Activated CD8-positive, alpha-beta memory T cell treated with anti-CD3 and anti-CD28 coated beads, Interleukin-2, amount 50 U/mL, for 4 hours (primary cell): ENCODE measurements at places on chromosomes 5 and 9.

DNA sequence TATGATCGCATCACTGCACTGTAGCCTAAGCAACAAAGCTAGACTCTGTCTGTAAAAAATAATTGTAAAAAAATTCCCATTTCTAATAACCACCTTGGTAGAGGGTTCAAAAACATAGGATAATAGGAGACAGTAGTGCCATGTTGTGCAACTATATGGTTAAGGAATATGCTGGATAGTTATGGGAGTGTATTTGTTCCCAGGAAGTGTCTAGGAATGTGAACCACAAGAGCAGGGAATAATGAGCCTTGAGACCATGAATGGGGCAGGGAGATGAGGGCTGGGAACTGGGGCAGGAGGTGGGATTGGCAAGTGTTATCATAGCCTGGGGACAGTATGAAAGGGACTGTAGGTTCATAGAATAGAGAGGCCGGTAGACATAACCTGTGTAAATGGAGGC is 50.4 kb downstream of the RUSC2 start:
- no peak for DNase-seq

- no peak for DNase-seq
Measured at GRCh38 chr5:979100-979817, 29.3 kb upstream of the NKD2 start.

GRCh38 chr5:61450493-61451279 is 118.6 kb downstream of the ZSWIM6 start:
- no peak for DNase-seq

- DNase-seq, result no peak
Measured at GRCh38 chr9:116318468-116319374, 165.1 kb downstream of the PAPPA start.

- DNase-seq, result no peak
Measured at GRCh38 chr5:16013334-16014065, 166.1 kb downstream of the MARCHF11 start.

DNA sequence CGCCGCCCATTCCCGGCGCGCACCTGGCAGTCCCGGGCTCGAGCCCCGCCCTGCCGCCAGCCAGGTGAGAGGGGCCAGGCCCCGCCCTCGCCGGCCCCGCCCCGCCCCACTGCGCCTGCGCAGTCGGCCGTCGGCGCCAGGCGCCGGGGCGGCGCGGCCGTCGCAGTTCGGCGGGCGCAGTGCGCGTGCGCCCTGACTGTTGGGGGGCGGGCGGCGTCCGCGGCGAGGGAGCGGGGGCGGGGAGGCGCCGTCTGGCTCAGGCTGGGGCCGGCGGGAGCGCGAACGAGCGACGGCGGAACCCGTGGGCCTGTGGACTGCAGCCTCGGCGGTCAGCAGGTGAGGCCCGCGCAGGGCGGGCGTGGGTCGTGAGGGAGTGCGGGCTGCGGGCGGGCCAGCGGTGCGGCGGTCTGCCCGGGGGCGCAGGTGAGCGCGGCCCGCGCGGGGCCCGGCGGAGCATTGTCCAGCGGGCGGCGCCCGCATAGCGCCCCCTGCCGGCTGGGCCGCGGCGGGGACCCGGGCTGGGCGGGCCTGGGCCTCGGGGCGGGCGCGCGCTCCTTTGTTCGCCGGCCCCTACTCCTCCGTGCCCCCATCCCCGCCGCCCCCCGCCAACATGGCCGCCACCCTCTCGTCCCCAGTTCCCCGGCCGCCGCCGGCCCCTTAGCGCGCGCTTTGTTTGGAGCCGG is at the start of gene SPIN1:
Gene SPIN1, plus strand, starts transcription at position 242 of the 683 bp plus-strand sequence. CDS start 38,096 bp downstream, outside the sequence.
- peak; percentile 89 for DNase-seq

GRCh38 chr5:141039517-141039916 is 11.7 kb upstream of the PCDHB1 start:
- no peak for DNase-seq

GRCh38 chr5:40033009-40033408 is 608.2 kb upstream of the DAB2 start:
- DNase-seq, result no peak

DNA sequence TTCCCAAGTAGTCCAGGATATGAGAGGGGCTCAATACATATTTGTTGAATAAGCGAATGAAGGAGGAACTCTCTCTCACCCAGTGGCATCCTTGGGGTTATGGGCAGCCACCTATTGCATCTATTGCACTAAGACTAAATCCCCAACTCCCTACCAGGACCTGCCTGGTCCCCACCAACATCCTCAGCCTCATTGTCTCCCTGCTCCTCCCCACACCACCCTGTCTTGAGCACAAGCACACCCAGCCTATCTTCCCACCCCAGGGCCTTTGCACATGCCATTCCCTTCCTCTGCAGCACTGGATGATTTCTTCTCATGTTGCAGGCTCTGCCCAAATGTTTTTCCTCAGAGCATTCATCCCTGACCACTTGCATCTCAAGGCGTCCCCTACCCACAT is 133.8 kb downstream of the BARX1 start:
- DNase-seq, result no peak

GRCh38 chr9:86716326-86716922 is 230.9 kb downstream of the GAS1 start:
- no peak for DNase-seq

GRCh38 chr5:32909207-32909606 is 198.1 kb downstream of the NPR3 start:
- DNase-seq, result no peak

GRCh38 chr5:142115937-142116614 is 7.5 kb downstream of the NDFIP1 start:
- no peak for DNase-seq

DNA sequence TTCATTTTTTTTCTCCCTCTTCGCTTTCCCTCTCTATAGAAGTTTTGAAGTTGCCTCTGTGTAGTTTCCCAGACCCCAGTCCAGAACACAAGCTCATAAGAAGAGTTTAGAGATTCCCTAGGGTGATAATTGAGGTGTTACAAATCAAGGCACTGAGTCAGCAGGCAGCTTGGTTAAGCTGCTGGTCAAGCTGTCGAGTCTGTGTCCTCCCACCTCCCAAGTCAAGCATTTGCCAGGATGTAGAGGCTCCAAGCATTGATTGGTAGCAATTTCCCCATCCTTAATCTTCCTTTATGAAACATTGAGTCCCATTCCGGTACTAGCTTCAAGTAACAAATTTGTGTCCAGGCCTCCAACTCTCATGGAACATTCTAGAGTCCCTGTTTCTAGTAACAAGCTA is 47.5 kb upstream of the SLC1A1 start:
- DNase-seq, result no peak

GRCh38 chr5:172554562-172554961 is 86.5 kb upstream of the NEURL1B start:
- no peak for DNase-seq

DNA sequence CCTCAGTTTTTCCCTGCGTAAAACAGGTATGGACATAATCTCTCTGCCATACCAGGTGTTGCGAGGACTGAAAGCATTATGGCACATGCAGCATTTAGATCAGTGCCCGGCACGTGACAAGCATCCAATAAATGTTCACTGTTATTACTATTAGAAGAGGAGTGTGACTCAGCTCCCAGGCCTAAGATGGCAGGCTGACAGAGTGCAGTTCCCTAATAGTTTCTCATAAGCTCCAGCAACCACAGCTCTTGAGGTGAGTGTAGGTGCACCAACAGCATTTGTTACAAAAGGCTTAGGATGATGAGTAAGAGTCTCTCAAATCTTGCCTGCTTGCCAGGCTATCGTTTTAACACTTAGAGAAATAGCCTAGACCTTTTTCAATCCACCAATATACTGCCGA is 28.9 kb upstream of the GLIS3 start:
- no peak for DNase-seq

DNA sequence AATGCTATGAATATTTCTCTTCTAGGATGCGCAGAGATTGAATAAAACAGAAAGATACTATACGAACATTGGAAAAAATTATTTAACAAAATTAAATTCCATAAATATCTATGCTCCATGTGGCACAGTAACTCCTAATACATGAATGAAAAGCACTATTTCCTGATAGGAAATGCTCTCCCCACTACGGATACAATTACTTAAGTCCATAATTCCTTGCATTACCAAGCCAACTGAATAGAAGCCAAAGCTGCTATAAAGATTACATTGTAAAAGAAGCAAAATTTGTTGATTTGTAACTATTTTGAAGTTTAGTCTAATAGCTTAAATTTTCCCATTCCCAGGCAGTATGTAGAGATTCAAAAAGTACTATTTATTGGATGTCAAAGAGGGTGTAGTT is 61.8 kb upstream of the SNX2 start:
- DNase-seq, result no peak

GRCh38 chr5:147818290-147818689 is 13.2 kb downstream of the SPINK1 start:
- no peak for DNase-seq

DNA sequence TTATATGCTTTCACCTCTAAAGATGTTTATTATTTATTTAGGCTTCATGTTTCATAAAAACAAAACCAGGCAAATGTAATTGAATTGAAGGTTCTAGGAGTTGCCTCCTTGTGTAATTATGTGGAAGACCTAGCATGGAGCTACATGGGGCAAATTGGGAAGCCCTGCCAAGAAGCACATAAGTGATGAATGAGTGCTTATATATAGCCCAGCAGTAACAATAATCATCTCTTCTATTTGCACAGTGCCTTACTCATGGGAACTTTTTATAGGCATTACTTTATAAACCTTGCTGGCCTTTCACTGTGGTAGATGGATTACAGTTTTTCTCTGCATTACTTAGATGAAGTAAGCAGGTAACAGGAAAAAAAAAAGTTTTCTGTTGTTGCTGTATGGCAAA is 40.0 kb upstream of the GRAMD2B start:
- DNase-seq, result no peak

DNA sequence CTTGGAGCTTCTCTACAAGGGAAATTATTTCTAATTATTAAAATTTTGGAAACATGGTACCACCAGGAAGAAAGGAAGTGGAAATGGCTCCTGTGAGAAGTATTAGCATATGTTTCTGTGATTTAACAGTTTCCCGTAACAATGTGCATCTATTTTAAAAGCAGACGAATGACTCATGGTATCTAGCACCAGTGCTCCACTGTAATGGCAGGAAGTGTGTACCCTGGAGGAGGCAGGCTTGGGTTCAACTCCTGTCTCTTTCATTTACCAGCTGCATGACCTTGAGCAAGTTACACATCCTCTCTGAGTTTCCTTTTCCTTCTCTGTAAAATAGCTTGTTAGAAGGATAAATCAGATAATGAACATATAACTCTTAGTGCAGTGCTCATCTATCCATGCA is 41.0 kb upstream of the ANGPTL2 start:
- DNase-seq, result no peak

- no peak for DNase-seq
Measured at GRCh38 chr5:104372376-104372775, 809.8 kb upstream of the NUDT12 start.

DNA sequence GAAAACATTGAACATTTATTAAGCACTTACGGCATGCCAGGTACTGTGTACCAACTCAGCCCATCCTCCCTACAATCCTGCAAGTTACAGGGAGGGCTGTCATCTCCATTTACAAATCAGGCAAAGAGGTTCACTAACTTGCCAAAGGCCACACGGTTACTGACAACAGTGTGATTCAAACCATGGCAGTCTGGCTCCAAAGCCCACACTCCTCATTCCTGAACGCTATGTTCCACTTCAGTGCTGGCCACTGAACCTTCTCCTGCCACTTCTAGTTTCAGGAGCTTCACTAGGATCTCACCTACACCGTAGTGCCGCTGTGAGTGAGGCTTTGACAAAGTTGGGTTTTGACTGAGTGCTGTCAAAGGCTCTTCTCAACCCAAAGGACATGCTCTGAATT is 7.2 kb upstream of the LIFR start:
- no peak for DNase-seq

- no peak for DNase-seq
Measured at GRCh38 chr9:116641292-116642059, 45.6 kb upstream of the TRIM32 start.

DNA sequence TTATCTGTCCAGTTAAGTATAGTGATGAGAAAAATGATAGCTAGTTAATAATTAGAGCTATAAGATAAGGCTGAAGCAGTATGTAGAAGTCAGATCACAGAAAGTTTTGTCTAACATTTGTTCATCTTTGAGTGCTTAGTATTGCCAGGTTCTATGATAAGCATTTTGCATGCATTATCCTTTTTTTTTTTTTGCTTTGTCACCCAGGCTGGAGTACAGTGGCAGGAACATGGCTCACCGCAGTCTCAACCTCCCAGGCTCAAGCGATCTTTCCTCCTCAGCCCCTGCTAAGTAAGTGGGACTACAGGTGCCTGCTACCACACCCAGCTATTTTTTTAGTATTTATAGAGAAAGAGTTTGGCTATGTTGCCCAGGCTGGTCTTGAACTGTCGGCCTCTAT is 17.5 kb downstream of the BAAT start:
- DNase-seq, result no peak

- no peak for DNase-seq
Measured at GRCh38 chr5:101080462-101081240, 177.6 kb upstream of the ST8SIA4 start.

DNA sequence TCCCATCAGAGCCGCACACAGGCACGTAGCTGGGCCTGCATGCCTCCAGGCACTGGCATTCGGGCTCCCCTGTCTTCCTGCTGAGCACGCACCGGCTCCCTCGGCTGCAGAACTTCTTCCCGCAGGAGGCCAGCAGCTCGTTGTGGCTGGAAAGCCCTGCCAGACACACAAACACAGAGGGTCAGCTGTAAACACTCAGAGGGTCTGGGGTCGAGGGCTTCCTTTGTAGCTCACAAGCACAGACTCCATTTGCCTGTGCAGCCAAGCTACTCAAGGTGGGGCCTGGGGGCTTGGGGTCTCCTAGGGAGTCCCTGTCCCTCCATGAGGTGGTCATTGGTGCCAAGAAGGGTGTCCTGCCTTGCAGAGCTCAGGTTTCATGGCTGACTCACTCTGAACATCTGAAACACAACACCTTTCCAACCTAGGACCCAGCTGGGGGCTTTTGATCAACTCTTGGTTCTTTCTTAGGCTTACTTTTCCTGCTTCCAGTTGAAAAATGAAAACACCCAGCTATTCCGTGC is 211.4 kb downstream of the FSTL4 start:
- no peak for DNase-seq

DNA sequence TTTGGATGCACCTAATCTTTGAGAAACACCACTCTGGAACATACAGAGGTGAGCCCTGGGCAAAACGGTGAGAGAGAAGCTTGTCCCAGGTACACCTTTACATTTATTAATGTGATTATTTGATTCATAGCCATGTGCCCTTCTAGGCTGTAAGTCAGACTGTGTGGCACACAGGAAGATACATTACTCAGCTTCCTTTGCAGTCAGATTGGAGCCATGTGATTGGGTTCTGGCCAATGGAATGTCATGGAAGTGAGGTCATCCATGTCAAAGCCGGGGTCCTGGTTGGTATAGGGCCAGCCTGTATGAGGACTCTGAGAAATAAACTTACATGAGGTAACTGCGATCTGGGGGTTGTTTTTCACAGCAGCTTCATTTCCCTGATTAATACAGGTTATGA is 106.8 kb upstream of the CD180 start:
- DNase-seq, result no peak

GRCh38 chr5:173311818-173312585 is 16.2 kb downstream of the STC2 start:
- DNase-seq, result no peak

DNA sequence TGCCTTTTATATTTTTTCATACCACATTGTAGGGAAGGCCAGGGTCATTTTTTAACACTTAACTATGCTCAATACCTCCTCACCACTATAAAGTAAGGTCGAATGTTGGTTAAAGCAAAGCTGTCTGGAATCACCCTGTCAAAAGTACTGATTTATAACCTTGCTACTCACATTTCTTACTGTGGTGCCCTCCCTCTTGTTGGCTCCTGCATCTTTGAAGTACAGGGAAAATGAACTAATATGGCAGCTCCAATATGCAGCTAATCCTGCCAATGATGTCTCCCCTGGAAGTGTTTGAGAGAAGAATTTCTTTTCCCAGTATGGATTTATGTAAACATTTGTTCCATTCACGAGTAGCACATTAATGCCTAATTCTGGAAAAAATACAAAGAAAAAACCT is 108.4 kb upstream of the RPS23 start:
- no peak for DNase-seq
